ENCODE measurements at places on chromosomes 12 and 14.

DNA sequence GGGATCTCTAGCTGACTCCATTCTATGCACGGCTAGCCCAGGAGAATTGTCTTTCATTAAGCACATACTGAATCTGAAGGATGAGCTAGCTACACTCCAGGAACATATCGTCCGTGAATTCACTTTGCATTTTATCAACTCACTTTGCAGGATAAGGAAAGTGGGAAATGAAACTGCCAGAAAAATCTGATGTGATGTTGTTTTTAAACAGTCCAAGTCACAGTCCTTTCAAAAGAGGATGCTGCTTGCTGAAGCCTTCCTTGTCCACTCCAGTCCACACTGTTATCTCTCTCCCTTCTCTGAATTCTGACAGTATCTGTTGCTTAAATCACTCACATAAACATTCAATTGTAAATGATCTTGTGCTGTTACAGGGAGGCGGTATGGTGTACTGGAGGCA lies 12.7 kb upstream of the TMCC3 start:
- DNase-seq, result no peak

DNA sequence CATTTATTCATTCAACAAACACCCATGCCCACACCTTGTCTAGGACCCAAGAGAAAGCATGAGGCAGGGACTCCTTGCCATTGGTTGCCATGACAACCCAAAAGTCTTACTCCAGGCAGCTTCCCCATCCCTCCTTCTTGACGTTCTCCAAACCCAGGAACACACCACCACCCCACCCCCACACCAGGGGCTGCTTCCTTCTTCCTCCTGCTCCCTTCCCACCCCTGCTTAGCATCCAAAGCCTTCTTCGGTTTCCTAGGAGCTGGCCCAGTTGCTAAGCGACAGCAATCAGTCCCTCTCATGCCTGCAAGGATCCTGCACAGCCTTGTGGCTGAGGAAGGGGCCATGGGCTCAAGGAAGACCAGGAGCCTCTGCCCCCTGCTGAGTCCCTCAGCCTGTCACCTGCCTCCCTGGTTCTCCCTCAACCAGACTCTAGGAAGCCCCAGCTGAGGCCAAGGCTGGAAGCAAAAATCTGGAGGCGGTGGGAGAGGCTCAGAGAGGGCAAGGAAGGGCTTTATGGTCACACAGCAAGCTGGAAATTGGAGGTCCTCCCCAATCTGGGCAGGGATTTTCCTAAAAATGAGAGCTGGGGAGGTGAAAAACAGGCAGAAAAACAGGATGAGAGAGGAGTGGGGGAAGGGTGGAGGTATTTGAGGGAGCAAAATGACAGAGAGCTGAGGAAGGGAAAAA lies 15.4 kb downstream of the RASAL1 start:
- no peak for DNase-seq

GRCh38 chr12:46442239-46442638 lies 69.7 kb upstream of the SLC38A2 start:
- no peak for DNase-seq

DNA sequence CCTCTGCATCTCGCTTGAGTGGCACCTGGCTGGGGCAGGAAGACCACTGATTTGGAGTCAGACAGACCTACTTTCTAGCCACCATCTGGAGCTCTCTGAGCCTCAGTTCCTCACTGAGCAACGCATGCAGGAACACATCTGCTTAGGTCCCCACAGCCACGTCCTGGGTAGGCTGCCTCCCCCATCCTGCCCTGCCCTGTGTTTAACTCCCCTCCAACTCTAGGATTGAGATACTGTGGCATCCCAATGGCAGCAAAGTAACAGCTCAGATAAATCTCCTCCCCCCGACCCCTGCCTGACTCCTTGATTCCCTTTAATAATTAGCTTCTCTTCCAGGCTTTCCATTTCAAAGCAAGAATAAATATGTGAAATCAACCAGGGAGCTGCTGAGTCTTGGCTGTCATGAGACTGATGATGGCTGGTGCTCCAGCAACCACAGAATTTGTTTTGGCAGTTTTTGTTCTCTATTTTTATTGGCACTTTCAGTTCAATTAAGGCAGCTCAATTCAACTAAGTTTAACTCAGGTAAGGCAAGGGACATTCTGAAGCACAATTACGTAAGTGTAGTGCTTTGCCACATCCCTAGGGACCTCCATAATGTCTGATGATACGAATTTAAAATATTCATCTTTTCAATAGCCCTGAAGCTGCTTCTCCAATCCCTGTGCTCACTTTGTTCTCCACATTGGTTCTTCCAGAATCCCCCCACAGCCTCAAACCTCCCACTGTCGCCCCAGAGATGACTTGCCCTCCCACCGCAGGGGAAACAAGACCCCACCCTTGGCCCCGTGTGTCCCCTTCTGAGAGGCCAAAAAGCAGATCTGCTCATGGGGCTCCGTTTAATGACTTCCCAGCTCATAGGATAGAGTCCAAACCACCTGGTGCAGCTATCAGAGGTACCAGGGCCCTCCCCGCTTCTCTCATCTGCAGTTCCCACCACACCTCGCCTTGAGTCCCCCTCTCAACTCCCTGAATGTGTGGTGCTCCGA lies 58.2 kb downstream of the ESR2 start:
- no peak for DNase-seq

- DNase-seq, result no peak
These were observed 104.0 kb downstream of the CALM1 start for GRCh38 chr14:90500665-90501370.

DNA sequence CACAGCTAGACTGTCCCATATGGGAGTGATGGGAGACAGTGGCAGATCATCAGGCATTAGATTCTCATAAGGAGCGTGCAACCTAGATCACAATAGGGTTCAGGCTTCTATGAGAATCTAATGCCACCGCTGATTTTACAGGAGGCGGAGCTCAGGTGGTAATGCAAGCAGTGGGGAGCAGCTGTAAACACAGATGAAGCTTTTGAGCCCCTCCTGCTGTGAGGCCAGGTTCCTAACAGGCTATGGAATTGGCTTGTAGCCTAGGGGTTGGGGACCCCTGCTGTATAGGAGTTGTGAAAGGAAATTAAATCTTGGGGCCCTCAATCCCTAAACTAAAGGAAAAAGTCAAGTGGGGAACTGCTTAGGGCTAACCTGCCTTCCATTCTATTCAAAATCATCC lies 29.6 kb downstream of the ADIPOR2 start:
- no peak for DNase-seq

- no peak for DNase-seq
These were observed 830 bp upstream of the MIS18BP1 start for GRCh38 chr14:45253754-45254310.

GRCh38 chr12:97404543-97404942 lies 58.1 kb upstream of the RMST start:
- DNase-seq, result peak; percentile 30

DNA sequence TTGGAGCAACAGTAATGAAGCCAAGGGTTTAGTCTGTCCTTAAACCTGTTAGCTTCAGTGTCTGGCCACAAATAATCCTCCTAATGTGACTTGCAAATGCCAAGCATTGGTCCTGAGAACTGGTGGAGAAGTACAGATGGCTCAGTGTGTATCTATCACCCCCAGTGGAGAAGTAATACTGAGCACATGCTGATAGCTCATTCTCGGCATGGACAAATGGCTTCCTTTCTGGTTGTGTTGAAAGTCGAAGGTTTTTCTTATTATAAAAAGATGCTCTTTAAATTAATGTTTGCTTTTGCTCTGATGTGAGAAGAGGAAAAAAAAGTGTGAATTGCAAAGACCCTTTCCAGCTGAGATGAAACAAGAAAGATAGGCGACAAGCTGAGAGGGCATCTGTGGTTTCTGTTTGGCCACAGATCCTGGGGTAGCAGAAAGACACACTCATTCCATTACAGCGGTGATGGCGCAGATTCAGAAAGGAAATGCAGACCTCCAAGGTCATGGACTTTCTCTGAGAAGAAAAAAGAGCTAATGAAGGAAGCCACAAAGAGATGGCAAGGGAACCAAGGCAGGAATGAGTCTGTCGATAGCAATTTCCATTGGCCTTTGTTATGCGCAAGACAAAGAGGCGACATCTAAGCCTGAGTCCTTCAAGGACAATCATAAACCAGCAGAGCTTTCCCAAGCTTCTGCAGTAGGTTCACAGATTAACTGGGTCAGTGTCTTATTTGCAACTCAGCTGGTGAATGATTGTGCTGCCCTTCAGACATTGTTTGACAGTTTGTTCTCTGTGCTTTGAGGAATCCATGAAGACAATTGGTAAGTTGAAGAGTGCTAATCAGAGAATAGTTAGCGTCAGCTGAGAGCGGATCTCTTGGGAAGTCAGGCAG lies 155.5 kb upstream of the RGS6 start:
- DNase-seq, result peak; percentile 77

GRCh38 chr14:105258846-105259245 lies 10.5 kb downstream of the BTBD6 start:
- DNase-seq, result no peak

DNA sequence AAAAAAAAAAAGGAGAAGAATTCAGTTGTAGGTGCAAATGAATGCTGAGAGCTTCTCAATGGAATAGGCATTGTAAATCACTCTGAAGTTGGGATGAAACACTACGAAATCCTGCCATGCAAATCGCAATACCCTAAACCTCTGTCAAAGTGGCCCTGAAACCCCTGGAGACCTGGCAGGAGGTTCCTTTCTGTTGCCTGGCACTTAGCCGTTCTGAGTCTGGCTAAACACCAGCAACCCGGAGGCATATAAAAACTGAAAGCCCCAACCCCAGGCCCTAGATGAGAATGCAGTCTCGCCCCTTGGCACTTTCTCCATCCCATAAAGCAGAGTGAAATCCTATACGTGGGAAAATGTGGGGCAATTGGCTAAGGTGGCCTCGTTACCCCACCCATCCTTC lies 151.5 kb upstream of the PARP11 start:
- DNase-seq, result no peak

DNA sequence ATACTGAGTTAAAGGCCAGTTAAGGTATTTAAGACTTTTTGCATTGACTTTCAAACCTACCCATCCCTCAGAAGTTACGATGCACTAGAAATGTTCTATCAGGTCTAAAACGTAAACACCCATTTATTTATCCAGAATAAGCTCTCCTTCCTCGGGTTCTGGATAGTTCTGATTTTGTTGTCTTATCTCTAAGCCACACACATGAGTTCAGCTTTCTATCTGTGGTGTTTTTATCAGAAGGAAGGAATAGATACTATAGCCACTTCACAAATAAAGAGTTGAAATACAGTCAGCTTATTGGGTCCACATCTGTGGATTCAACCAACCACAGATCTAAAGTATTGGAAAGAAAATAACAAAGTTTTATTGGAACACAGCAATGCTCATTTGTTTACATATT lies 5.4 kb downstream of the SFSWAP start:
- no peak for DNase-seq

DNA sequence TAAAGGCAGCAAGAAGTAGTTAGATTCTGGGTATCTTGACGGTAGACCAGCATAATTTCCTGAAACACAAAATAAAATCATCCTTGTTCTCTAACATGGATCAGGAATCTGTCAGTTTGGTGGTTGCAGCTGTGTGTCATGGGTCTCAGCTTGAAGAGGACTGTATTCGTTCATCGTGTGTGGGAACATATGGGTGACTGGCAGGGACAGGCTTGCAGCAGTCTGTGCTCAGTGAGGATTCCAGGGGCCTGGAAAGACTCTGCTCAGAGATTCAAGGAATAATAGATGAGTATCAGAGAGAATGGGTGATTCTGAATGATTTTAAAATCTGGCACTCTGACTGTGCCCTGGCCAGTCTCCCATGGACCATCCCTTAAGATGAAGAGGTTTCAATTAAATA lies 421.6 kb downstream of the APAF1 start:
- DNase-seq, result no peak

DNA sequence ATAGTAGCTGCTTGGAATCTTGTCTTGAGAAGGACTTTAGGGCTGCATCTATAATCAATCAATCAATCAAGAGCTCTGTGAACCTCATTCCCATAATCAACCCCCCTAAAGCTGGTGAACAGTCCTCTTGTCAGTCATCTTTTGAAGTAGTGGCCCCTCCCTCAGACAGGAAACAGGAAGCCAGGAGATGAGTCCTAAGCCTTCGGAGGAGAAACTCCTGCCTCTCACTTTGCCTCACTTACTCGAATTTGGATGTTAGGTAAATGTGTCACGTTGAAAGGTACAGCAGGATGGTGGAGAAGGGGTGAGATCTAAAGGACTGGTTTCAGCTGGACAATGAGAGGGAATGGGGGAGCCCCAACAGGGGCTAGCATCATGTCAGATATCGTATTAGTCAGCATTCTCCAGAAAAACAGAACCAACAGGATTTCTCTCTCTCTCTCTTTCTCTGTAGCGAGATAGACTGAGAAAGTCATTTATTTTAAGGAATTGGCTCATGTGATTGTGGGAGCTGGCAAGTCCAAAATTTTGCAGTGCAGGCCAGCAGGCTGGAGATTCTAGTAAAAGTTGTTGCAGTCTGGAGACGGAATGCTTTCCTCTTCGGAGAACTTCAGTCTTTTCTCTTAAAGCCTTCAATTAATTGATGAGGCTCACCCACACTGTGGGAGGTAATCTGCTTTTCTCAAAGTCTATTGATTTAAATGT lies 144.4 kb upstream of the PWP1 start:
- DNase-seq, result no peak

GRCh38 chr14:29846339-29847055 lies 81.2 kb downstream of the PRKD1 start:
- no peak for DNase-seq

GRCh38 chr12:88591343-88591742 lies 11.1 kb upstream of the KITLG start:
- no peak for DNase-seq

DNA sequence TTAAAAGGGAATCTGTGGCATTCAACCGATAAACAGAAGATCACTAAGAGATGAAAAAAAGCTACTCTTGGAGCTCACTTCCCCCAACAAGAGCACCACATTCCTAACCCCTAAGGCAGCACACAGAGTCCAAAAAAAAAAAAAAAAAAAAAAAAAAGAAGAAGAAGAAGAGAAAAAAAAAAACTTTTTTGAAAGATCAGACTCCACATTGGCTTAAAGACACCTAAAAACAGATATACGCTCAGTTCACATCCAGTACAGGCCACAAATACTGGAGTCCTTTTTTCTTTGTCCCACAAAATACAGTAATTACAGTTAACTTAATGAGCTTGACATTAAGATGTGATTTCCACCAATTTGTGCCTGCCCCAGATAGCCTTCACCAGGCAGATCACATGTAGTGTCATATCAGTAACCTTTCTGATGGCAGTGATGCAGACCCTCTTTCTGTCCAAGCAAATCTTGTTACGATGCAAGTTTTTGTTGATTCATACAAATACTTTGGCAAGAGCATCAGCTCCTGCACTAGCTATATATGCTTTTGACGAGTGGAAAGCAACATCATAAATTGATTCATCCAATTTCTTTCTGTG lies 20.7 kb downstream of the COCH start:
- DNase-seq, result no peak

- no peak for DNase-seq
These were observed 157.4 kb downstream of the LRRK2 start for GRCh38 chr12:40382217-40382616.

All from activated CD4-positive, alpha-beta T cell treated with anti-CD3 and anti-CD28 coated beads, Interleukin-10, Interleukin-2, amounts not matched to agents 100 ng/mL and 50 ng/mL, durations not matched to agents 16 hours and 8 hours (primary cell).